ENCODE measurements at places on chromosomes 4 and X. TPM values are rescaled to one million over a fixed set of nuclear protein-coding genes. Genes with fewer than 3 reads are reported as not detected.
A peak's percentile ranks its signal among the peaks of the same experiment; 100 is the strongest.

- DNase-seq = no peak
Observed at GRCh38 chr4:113707048-113707447, 54.5 kb downstream of the CAMK2D start.

- DNase-seq = no peak
Observed at GRCh38 chr4:94221916-94222315, 14.3 kb downstream of the SMARCAD1 start.

GRCh38 chr4:132267321-132267720 lies 881.8 kb upstream of the PCDH10 start:
- no peak for DNase-seq

DNA sequence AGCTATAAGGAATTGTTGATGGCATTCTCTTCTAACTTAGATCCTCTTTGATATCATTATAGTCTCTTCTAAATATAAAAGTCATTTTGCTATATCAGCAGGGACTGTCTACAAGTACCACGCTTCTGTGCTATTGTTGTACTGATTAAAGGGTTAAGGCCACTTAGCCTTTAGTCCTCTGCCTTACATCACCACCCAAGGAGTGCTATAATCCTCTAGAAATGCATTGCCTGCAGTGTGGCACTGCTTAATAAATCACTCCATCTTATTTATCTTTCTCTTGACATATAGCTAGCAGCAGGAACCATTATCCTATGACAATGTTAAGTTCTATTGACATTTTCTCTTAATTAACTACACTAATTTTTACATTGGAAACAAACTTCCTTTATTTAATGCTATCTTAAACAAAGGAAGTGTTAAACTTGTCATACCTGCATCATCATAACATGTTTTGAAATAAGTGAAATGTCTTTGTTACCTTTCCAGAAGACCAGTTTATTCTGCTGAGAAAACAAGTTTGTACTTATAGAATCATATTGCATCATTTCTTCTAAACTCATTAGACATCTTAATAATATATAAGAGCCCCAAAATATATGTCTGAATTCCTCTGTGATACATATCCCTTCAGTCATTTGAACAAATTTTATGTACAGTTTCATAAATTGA lies 360.9 kb upstream of the ATOH1 start:
- DNase-seq = no peak

DNA sequence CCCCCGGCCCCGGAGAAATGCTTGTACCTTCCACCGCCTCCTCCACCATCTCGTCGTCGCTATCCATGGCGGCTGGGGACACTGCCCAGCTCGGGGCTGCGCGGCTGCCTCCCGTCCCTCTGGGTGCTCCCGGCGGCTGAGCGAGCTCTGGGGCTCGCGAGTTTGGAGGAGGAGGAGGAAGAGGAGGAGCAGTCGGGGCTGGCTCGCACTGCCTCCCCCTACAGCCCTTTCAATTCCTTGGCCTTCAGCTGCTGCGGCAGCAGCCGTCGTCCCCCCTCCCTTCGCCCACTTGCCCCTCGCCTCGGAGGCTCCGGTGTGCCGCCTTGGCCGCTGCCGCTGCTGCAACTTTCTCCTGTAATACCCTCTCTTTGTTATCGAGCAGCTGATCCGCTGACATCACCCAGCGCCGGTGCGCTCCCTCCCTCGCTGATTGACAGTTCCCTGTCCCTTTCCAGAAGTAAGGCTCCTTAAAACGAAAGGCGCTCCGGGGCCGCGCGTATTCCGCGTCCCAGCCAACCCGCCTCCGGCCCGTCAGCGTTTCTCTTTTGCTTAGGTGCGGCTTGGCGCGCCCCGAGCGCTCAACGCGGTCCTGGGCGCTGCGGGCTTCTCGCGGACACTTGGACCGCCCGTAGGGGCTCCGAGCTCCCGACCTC lies at the start of gene SETD7:
TSS of gene SETD7 (minus strand) at position 149 of the 653 bp plus-strand sequence. CDS start at position 67, 82 bp downstream.
- peak; percentile 94 for DNase-seq

ARSJ gene
- total RNA-seq = 45.7 TPM

DNA sequence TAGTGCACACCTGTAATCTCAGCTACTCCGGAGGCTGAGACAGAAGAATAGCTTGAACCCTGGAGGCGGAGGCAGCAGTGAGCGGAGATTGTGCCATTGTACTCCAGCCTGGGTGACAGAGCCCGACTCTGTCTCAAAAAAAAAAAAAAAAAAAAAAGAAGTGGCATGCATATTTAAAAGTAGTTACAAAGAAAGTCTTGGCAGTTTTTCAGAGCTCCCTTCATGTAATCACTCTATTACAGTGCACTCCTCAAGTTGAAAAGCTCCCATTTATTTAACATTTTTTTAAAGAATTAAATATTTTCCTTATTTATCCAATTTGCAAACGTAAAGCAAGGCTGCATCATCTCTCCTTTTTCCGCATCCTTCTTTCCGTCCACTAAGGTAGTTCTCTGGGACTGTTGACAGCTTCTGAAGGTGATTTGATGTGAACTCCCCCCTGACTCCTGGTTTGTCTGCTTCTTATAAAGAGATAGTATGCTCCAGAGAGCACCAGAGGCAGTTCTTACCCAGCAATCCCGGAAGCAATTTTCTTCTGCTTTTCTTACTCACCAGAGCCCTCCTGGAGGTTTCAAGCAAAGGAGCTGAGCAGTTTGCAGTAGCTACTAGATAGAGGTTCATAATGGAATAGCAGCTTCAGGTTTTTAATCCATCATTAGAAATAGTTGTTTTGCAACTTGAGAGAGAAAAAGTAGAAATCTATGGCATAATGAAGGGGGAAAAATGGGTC lies 151.0 kb downstream of the PALLD start:
- DNase-seq = peak; percentile 70

- DNase-seq = peak; percentile 35
Observed at GRCh38 chr4:180809439-180809838, 1433.8 kb upstream of the TENM3 start.

DNA sequence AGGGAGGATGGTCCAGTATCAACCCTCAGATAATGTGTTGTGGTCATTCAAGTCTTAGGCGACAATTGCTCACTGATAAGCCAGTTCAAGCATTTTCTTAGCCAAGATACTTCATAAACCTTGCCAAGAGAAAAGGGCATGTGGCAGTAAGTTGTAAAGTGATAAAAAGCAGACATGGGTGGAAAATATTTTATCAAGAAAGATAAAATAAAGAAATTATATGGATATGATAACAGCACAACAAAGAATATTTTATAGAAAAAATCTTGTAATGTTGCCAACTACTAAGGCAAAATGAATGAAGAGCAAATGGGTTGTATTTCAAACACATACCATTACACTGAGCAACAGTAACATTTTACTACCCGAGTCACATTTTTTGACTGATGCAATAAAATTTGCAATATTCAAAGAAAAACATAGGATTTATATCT lies 217.4 kb upstream of the PITX2 start:
- DNase-seq = peak; percentile 89

DNA sequence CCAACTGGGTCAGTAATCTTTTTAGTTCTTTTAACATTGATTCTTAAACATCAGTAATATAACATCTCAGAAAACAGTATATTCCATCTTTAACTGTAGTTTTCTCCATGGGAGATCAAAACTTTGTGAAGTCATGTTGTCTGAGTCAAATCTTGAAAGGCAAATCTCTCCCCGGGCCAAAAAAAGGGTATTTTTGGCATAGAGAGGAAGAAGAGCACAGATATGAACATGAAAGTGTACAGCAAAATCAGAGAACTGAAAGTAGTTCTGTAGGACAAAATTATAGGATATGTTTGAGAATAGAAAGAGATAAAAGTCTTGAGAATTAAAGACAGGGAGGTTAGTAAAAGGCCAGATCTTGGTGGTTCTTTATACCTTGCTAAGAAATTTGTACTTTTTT lies 176.4 kb upstream of the GYPA start:
- DNase-seq = no peak

DNA sequence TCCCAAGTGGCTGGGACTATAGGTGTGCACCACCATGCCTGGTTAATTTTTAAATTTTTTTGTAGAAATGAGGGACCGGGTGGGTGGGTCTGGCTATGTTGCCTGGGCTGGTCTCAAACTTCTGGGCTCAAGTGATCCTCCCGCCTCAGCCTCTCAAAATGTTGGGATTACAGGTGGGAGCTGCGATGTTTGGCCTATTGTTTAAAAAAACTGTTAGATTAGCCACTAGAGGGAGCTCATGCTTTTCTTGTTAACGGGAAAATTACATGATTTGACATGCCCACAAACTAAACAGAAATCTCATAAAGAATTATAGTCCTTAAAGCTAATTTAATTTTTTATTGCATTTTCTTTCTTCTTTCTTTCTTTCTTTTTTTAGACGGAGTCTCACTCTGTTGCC lies 5.0 kb upstream of the SDAD1 start:
- peak; percentile 38 for DNase-seq

SSX4 gene
- not detected for total RNA-seq

GRCh38 chr4:93779228-93779627 lies 49.3 kb upstream of the ATOH1 start:
- no peak for DNase-seq

GRID2 gene
- 7.9 TPM for total RNA-seq

- peak; percentile 70 for DNase-seq
Observed at GRCh38 chrX:150365990-150366911, 3.1 kb downstream of the MAMLD1 start.

GAK gene
- 51.5 TPM for total RNA-seq

GRCh38 chrX:40462795-40463194 lies 118.0 kb upstream of the ATP6AP2 start:
- DNase-seq = peak; percentile 67

DNA sequence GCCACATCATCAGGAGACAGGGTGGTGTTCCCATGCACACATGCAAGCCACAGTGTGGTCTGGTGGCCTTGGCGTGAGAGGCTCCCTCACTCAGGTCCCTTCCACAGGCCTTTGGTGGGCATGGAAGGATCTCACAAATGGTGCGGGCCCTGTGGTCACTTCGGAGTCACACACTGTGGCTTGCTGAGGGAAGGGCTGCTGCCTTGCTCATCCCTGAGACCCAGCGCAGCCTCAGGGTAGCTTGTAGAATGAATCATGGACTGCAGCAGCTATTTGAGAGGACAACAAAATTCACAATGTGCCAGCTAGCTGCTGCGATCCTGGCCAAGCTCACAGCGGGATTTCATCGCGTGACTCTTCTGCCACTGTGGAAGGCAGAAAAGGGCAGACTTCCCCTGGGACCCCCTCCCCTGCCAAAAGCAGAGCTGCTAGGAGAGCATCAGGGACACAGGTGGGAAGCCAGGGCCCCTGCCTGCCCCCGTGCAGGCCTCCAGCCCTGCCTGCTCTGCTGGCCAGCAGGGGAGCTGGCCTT lies 106.4 kb downstream of the ABLIM2 start:
- no peak for DNase-seq

EIF1AX gene
- 39.5 TPM for total RNA-seq

DNA sequence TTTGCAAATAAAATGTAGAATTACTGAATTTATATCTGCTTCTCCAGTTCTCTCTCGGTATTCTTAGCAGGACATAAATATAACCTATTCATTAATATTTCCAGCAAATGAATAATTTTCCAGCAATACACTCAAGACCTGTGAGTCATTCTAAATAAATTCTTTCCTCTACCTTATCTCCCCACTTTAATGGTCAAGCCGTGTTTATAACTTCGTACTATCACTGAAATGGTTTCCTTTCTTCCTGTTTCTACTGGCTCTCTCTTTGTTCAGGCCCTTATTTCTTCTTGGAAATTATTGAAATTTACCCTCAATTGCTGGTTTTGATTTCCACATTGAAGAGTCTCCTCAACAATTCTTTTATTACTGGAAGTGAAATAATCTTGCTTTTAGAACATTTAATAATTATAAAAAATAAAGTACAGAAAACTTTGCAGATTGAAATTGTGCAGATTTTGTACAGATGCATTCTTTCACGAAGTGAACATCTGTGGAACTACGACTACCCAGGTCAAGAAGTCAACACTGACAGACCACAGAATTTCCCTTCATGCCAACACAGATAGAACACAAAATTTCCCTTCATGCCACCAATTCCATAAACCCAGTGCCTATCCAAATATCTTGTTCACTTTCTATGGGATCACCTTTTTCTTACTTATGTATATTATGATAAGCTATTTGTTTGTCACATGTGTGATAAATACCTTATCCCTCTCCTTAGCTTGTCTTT lies 205.7 kb downstream of the FAT4 start:
- peak; percentile 44 for DNase-seq

GRCh38 chr4:17120761-17121160 lies 222.3 kb upstream of the LDB2 start:
- no peak for DNase-seq

- DNase-seq = peak; percentile 40
Observed at GRCh38 chr4:184450045-184450444, 24.3 kb downstream of the IRF2 start.

GRCh38 chr4:80171656-80172055 lies 25.6 kb upstream of the PRDM8 start:
- no peak for DNase-seq

GRCh38 chr4:32135642-32136041 lies 1415.5 kb downstream of the PCDH7 start:
- DNase-seq = no peak

- DNase-seq = no peak
Observed at GRCh38 chr4:24780936-24781495, 14.4 kb upstream of the SOD3 start.

- DNase-seq = peak; percentile 17
Observed at GRCh38 chr4:120769227-120769626, 153.3 kb downstream of the PRDM5 start.

- DNase-seq = no peak
Observed at GRCh38 chr4:183532821-183533220, 28.0 kb downstream of the ING2 start.

DNA sequence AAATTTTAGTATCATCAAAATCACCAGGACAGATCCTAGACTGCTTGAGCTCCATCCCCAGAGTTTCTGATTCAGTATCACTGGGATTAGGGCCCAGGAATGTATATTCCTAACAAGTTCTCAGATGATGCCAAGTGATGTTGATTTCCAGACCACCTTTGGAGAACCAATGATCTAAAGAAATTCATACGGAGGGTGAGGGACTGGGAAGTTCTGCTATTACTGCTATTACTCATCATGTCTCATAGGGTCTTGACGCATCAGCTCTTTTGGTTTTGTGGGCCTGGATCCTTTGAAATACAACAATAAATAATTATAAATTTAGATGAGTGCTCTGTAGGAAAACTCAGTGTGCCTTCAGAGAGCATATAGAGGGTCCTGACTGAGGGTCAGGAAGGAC lies 59.8 kb upstream of the LGI2 start:
- no peak for DNase-seq

DNA sequence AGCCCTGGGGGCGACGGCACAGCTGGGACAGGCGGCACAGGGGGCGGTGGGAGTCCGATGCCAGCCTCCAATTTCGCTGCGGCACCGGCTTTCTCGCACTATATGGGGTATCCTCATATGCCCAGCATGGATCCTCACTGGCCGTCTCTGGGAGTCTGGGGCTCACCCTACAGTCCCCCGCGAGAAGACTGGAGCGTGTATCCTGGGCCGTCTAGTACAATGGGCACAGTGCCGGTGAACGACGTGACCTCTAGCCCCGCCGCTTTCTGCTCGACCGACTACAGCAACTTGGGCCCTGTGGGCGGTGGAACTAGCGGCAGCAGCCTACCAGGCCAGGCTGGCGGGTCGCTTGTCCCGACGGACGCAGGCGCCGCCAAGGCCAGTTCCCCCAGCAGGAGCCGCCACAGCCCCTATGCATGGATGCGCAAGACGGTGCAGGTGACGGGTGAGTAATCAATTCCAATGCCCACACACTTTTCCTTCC lies 500 bp downstream of the CDX4 start:
- no peak for DNase-seq

- DNase-seq = no peak
Observed at GRCh38 chrX:727738-728621, 97.4 kb downstream of the SHOX start.

Measured in umbilical cord (tissue), 2 donors.